CD4-positive, alpha-beta T cell treated with Interleukin-6 at 100 ng/mL for 8 hours (primary cell): ENCODE measurements at places on chromosomes 5 and 9.

DNA sequence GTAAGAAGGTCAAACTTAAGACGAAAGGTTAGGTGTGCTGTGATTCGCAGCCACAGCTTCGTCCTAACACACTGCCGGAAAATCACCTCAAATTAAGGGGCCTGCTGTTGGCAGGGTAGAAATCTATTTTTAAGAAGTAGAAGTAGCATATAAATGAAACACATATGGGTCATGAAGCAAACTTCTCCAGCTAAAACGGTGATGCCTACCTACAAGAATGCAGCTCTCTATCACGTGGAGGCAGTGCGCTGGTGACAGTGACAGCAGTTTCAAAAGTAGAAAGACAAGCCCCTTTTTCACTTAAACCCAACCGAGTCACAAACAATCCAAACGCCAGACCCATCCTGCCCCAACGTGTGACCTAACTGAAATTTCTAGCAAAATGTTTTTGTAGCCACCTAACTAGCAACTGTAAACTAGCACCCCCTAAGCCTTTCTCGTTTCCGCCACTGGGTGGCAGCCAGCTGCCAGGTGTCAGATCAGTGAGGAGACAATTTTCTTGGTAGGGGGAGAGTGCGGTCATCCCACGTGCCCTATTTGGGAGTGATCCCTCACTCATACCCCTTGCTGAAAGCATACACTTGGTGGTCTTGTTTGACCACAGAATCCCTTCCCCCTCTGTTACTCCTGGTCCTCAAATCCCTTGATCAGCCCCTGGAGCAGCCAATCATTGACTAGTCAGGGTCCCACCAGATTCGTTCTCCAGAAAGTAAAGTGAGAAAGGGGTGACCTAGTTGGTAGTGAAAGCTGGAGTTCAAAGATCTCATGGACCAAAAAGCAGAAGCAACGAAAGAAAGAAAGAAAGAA is 71.8 kb upstream of the MAMDC2 start:
- peak; percentile 16 for DNase-seq

GRCh38 chr5:119218830-119219782 is 136.7 kb upstream of the TNFAIP8 start:
- DNase-seq: no peak

GRCh38 chr5:122300374-122300773 is 11.7 kb upstream of the SNCAIP start:
- DNase-seq: no peak

GRCh38 chr5:122201365-122201764 is 72.0 kb downstream of the ZNF474 start:
- no peak for DNase-seq

DNA sequence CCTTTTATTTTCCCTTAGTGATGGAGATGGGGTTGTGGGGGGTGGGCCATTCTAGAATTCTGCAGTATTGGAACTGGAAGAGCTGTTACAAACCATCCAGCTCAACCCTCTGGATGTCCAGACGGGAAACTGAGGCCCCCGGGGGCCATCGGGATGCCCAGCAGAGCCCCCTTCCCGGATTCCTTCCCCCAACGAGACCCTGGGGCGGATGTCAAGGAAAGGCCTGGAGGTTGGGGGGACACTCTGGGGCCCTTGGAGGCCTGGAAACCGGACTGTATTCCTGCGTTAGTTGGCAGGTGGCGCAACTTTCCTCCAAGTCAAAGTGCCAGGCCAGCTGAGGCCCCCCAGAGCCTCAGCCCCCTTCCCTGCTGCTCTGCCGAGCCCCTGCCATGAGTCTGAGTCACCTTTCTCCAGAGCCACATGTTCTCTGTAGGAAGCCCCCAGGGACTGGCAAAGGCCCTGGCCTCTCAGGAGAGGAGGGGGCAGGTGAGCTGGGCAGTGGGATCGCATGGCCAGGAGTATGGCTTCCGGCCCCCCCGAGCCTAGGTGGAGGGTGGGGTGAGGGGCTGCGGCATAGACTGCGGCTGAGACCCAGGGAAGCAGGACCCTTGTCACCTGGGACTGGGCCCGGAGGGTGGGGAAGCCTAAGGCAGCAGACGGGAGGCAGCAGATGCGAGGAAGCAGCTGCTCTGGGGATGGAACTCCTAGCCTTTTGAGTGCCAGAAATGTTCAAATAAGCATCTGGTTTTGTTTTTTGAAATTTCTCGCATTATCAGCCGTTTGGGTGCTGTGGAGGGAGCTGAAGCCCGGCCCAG is 17.8 kb upstream of the FIBCD1 start:
- DNase-seq: no peak

GRCh38 chr9:110874963-110875674 is 163.2 kb downstream of the LPAR1 start:
- no peak for DNase-seq

- DNase-seq: no peak
Observed at GRCh38 chr5:59275510-59276324, 617.8 kb downstream of the PDE4D start.

DNA sequence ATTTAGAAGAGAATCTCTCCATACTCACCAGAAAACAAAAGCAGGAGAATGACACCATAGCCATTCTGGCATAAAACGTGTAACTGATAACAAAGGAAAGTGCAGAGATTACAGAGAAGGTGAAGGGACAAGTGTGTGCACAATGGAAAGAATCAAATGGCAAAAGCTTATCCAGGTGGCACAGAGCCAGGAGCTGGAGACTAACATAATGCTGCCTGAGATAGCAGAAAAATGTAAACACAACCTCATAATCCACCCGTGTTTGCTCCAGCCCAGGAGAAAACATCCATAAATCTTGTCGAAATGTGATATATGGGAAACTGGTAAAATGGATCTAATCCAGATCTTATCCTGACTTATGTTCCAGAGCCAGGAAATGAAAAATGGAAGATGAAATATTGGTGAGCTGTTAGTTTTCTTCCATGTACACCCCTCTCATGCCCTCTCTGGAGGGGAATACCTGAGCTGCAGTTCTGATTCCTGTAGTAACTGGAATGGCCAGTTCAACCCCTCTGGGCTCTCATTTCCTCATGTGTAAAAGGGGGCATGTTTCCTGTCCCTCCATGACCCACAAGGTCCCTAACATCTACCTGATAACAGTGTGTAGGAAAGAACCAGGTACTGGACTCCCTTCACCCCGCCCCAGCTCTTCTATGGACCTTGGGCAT is 212.3 kb upstream of the DAPK1 start:
- no peak for DNase-seq

- DNase-seq: no peak
Observed at GRCh38 chr5:170532935-170533334, 29.1 kb downstream of the KCNIP1 start.
